ENCODE measurements at places on chromosomes 7 and 10. TPM values are rescaled to one million over a fixed set of nuclear protein-coding genes. Genes with fewer than 3 reads are reported as not detected.

Gene PDE1C
- 34.0 TPM for total RNA-seq

Gene KIN
- total RNA-seq, result 15.0 TPM

Gene FAM25C
- total RNA-seq, result not detected

GRCh38 chr10:20446561-20447193 is 450.4 kb downstream of the NEBL start:
- no peak for DNase-seq

DNA sequence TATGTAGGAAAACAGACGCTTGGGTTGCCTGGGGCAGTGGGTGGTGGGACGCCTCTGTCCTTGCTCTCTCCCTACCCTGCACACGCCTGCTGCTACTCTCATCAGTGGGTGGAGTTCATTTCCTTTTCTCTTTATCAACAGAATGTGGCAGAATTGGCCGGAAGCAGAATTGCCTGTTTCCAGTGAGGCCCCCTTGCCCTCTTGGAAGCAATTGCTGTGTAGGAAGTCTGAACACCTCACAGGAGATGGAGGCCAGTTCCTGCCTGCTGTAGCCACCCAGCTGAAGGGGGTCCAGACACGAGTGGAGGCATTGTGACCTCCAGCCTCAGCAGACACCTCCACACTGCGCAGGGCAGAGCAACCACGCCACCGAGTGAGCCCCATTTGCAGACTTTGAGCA is 331.6 kb upstream of the ZNF32 start:
- DNase-seq, result no peak

Gene IFIT1B
- total RNA-seq, result not detected
